ENCODE measurements at places on chromosomes 12 and 14.
A peak's percentile ranks its signal among the peaks of the same experiment; 100 is the strongest.

GRCh38 chr12:116884871-116885270 lies 3.6 kb upstream of the HRK start:
- DNase-seq = no peak

- DNase-seq = peak; percentile 72
Observed at GRCh38 chr12:124720004-124720680, 143.5 kb downstream of the SCARB1 start.

DNA sequence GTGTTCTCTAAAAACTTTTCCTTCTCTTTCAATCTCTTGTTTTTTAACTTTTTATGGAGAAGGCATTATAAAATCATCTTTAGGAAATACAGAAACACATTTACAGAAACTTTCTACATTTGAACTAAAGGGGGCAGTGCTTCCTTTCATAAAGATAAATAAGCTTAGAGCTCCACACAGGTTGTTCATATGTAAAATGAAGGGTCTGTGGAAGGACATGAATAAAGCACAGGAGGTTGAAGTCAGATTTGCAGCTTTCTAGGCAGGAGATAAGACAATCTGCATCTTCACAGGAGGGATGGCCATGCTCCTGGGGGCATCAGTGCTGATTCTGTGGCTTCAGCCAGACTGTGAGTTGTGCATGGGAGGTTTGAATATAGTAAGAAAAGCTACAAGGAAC lies 426.0 kb downstream of the DAD1 start:
- peak; percentile 23 for DNase-seq

GRCh38 chr12:115394496-115395220 lies 710.7 kb upstream of the TBX3 start:
- DNase-seq = no peak

DNA sequence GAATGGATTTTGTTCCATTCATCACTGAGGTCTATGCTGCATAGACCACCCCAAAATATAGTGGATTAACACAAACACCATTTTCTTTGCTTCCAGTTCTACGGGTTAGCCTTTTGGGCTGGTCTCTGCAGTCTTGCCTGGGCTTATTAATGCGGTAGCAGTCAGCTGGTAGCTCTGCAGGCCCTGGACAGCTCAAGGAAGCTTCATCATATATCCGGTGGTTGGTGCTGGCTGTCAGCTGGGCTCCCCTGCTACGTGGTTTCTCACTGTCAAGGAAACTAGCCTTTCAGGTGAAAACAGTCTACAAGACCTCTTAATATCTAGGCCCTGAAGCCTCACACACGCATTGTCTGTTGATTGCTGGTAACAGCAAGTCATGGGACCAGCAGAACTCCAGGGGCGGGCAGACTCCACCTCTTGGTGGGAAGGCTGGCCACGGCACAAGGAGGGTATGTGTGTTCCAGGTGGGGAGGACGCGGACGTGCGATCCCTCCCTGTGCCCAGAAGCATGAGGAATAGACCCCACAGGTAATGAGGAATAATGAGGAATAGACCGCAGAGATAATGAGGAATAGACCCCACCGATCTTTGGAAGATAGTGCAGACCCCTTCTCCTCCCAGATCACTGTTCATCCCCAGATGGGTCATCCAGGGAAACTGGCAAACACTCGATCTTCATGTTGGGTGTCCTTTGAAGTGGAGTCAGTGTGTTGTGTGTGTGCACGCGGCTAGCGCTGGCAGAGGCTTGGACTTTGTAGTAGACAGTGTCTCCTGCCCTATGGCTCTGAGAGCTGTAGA lies 13.3 kb downstream of the TSPAN9 start:
- DNase-seq = no peak

DNA sequence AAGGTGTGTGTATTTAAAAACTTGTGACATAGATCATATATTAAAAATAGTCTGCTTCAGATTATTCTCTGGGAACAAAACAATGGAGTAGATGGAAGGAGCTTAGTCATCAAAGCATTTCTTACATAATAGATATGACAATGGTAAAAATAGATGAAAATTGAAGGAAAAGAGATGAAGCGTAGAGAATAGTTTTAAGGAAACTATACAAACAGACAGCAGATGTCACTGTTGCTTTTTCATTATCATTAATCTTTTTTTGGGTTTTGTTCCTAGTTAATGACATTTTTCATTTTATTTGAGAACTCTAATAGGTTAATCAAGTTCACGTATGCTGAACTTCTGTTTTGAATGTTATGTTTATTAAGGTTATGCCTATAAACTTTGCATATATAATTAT lies 149.2 kb upstream of the FBXO33 start:
- DNase-seq = no peak

DNA sequence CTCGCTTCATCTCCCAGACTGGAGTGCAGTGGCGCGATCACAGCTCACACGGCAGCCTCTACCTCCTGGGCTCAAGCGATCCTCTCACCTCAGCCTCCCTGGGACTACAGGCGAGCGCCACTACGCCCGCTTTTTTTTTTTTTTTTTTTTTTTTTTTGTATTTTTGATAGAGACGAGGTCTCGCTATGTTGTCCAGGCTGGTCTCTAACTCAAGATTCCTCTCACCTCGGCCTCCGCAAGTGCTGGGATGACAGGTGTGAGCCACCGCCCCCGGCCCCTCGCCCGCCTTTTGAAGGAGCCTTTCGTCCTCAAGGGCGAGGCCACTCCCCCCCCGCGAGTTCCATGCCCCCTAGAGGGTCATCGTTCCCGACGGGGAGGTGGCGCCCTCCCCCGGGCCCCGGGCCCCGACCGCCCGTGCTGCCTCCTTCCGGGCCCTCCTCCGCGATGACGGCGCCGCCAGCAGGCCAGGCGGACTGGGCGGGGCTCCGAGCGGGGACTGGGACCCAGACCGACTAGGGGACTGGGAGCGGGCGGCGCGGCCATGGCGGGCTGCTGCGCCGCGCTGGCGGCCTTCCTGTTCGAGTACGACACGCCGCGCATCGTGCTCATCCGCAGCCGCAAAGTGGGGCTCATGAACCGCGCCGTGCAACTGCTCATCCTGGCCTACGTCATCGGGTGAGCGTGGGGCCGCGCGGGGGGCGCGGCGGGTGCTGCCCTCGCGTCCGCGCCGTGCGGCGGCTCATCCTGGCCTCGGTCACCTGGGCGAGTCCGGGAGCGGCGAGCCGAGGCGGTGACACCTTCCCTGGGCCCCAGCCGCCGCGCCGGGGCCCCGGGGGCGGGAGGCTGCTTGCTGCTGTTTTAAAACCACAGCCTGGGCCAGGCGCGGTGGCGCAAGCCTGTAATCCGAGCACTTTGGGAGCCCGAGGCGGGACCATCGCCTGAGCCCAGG lies at the start of gene P2RX4:
TSS of gene P2RX4 (plus strand) at position 506 of the 949 bp plus-strand sequence. CDS start at position 542, 36 bp downstream.
- DNase-seq = peak; percentile 76

GRCh38 chr12:46445551-46446235 lies 73.1 kb upstream of the SLC38A2 start:
- DNase-seq = peak; percentile 80

- no peak for DNase-seq
Observed at GRCh38 chr12:122878780-122879612, 16.9 kb downstream of the VPS37B start.

GRCh38 chr14:93319494-93319893 lies 13.3 kb downstream of the BTBD7 start:
- no peak for DNase-seq

DNA sequence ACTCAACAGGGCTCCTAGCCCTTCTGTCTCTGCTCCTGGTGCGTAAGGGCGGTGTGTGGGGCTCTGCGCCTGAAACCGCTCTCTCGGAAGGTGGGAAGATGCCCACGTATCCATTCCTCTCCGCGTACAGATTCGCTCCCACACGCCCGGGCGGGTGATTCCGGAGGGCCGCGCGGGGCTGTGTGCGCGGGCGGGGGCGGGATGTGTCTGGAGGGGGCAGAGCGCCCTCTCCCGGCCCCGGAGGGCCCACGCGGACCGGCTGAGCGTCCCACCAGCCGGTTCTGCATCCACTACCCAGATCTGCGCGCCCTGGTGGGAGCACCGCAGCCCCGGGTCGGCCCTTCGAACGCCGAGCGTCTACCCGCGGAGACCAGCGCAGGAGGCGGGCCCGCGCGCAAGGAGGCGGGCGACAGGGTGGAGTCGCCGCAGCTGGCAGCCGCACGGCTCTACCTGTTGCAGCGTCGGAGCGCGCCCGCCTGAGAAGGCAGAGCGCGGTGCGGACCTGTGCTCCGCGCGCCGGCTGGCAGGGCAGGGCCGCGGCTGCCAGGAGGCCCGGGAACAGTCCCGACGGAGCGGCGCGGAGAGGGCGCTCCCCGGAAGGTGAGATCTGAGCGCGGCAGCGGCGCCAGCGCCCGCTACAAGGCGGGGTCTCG lies 1.4 kb upstream of the KCNK13 start:
- DNase-seq = peak; percentile 54

GRCh38 chr14:94998685-94999084 lies 158.6 kb downstream of the DICER1 start:
- DNase-seq = no peak

GRCh38 chr12:48961801-48962200 lies 4.5 kb upstream of the ARF3 start:
- no peak for DNase-seq

GRCh38 chr12:46468160-46468559 lies 95.6 kb upstream of the SLC38A2 start:
- DNase-seq = no peak

- DNase-seq = no peak
Observed at GRCh38 chr14:61076556-61076955, 95.5 kb downstream of the SLC38A6 start.

DNA sequence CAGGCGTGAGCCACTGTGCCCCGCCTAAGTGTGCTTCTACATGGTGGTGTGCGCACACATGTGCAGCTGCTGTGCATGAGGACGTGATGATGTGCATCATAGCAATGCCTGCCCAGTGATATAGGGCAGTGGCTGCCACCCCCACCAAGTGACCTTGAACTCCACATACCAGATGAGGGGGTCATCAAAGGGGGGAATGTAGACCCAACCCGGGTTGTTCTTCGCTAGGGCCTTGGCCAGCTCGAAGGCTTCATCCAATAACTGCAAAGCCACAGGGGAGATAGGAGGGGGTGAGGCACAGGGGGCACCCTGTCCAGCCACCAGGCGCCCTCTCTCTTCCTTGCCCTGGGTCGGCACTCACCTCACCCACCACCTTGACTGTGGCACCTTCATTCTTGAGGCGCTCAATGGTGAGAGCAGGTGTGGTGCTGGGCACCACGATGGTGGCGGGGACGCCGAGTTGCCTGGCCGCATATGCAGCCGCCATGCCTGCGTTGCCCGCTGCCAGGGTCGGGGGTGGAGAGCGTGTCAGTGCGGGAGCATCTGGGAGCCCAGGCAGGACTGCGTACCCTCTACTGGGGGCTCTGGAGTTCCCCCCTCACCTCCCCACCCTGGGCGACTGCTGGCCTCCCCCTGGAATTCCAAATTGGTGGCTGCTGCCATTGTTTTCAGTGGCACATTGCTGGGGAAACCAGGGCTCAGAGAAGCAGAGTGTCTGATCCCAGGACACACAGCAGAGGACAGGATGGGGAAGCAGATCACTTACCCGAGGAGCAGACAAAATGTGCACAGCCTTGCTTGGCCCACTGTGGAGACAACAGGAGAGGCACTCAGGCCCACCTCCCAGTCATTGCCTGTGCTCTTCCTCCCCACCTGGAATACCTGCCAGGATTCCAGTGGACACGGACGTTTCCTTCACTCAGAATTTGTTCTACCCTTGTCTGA lies 5.1 kb downstream of the SDS start:
- DNase-seq = no peak

GRCh38 chr12:69906411-69907216 lies 81.6 kb downstream of the MYRFL start:
- no peak for DNase-seq

GRCh38 chr12:113049976-113050742 lies 6.4 kb upstream of the DTX1 start:
- no peak for DNase-seq

DNA sequence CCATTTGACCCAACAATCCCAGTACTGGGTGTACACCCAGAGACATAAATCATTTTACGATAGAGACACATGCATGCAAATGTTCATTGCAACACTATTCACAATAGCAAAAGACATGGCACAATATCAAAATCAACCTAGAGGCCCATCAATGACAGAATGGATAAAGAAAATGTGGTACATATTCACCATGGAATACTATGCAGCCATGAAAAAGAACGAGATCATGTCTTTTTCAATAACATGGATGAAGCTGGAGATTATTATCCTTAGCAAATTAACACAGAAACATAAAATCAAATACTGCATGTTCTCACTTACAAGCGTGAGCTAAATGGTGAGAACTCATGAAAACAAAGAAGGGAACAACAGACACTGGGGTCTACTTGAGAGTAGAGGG lies 249.1 kb downstream of the RASSF9 start:
- DNase-seq = no peak

DNA sequence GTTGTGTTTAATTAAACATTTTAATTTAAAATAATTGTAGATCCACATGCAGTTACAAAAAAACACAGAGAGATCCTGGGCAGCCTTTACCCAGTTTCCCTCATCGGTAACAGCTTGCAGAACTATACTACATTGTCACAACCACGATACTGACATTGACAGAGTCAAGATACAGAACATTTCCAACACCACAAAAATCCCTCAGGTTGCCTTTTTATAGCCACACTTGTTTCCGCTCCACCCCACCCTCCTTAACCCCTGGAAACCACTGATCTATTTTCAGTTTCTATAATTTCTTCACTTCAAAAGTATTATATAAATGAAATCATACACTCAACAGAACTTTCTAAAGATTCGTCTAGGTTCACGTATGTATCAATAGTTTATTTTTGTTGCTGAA lies 458.8 kb upstream of the SOX5 start:
- no peak for DNase-seq

DNA sequence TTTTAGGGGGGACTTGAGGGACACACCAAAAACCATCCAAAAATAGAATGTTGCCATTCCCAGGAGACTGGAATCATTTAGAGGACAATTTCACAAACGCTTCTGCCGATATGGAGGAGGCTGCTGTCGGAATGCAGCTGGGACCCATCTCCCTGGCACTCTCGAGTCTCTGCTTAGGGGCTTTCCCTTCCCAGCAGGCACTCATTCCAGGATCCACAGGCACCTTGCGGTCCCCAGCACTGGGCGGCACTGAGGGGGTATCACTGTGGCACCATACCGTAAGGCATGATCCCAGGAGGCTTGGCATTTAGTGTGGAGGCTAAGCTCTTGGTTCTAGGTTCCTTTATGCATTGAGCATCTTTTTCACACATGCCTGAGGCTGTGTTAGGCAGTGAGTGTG lies 36.6 kb upstream of the LTBP2 start:
- DNase-seq = no peak
